ENCODE measurements at places on chromosomes 4 and X. TPM values are rescaled to one million over a fixed set of nuclear protein-coding genes. Genes with fewer than 3 reads are reported as not detected.

Gene DNAAF6
- total RNA-seq, result not detected

Gene GAB3
- total RNA-seq, result 0.09 TPM

Gene HSFX1
- 1.4 TPM for total RNA-seq

Gene CTAG2
- not detected for total RNA-seq

Gene ADRA2C
- total RNA-seq, result 14.8 TPM

Gene AVPR2
- total RNA-seq, result not detected

Gene GNRHR
- not detected for total RNA-seq

Gene IQCM
- total RNA-seq, result not detected

Gene VEGFD
- total RNA-seq, result 0.90 TPM

Gene SMR3B
- total RNA-seq, result 1.7 TPM

Gene L1CAM
- total RNA-seq, result 0.64 TPM

Gene UNC5C
- total RNA-seq, result 0.11 TPM

Gene ADH1B
- not detected for total RNA-seq

Gene SERTM2
- total RNA-seq, result not detected

Gene DACH2
- total RNA-seq, result not detected

Gene ZNF41
- 6.8 TPM for total RNA-seq

Gene UGT2B10
- total RNA-seq, result not detected

Gene MAGEA2B
- not detected for total RNA-seq

Gene TAF7L
- total RNA-seq, result 0.70 TPM

Gene PCSK1N
- total RNA-seq, result 16.9 TPM

Gene KLB
- total RNA-seq, result not detected

Gene MAEA
- 87.0 TPM for total RNA-seq

Gene NEUROG2
- total RNA-seq, result not detected

Gene CLCN3
- total RNA-seq, result 59.8 TPM

Gene NAT8L
- 3.4 TPM for total RNA-seq

Gene GPC3
- 0.74 TPM for total RNA-seq

Gene GPR173
- total RNA-seq, result 5.3 TPM

Gene SLC2A9
- total RNA-seq, result not detected

Gene VSIG1
- total RNA-seq, result not detected

Gene EIF1AX
- total RNA-seq, result 175 TPM

Gene NR0B1
- total RNA-seq, result 54.5 TPM

Gene KIT
- total RNA-seq, result 9.4 TPM

Gene KIF4A
- 66.9 TPM for total RNA-seq

Gene RAP2C
- 21.4 TPM for total RNA-seq

Gene MTMR1
- total RNA-seq, result 23.6 TPM

Gene TMEM47
- total RNA-seq, result 35.9 TPM

Gene BGN
- 90.9 TPM for total RNA-seq

Gene DUX4
- not detected for total RNA-seq

Gene TMEM128
- total RNA-seq, result 19.8 TPM

Gene BANK1
- total RNA-seq, result not detected

Gene DCAF8L2
- not detected for total RNA-seq

Gene PPID
- 87.6 TPM for total RNA-seq

Gene RASL11B
- total RNA-seq, result 0.67 TPM

Gene RTL5
- total RNA-seq, result 8.4 TPM

Gene TRIM61
- total RNA-seq, result 2.0 TPM

Gene RNF128
- not detected for total RNA-seq

All from A673 (cell line).